ENCODE measurements at places on chromosomes 5 and 9.

DNA sequence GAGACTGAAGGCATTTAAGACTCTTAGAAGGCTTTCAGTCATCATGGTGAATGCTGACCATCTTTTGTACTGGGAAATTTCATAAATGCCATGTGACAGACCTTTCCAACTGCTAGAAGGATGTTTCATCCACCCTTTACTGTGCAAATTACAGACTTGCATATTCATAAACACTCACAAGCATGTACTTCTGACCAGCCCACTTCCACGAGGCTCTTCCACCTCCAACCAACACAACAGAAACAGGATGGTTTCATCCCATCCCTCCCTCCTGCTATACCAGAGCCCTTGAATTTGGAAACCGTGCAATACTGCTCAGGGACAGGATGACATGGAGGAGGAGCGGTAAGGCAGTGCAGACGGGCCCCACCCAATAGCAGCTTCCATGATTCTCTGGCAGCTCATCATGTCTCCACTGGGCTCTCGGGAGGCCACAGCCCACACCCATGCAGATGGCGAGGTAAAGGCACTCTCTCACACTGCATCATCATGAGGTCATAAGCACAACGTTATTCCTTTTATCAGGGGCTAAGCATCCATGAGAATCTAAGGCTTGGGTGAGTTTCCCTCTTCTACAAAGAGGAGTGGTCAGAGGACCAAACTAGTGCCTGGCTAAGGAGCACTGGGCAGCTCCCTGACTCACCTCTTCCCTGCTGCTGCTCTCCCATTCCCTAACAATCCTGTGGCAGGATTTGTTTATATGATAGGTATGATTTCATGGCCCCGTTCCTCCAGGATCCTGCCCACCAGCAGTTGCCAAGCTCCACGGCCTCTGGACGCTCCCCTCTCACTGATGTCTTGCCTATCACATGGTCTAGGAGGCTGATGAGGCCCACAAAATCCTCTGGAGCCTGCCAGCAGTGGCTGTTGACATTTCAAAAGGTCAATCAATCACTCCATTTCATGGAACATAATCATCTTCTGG lies 94.4 kb upstream of the FSTL4 start:
- no peak for DNase-seq

DNA sequence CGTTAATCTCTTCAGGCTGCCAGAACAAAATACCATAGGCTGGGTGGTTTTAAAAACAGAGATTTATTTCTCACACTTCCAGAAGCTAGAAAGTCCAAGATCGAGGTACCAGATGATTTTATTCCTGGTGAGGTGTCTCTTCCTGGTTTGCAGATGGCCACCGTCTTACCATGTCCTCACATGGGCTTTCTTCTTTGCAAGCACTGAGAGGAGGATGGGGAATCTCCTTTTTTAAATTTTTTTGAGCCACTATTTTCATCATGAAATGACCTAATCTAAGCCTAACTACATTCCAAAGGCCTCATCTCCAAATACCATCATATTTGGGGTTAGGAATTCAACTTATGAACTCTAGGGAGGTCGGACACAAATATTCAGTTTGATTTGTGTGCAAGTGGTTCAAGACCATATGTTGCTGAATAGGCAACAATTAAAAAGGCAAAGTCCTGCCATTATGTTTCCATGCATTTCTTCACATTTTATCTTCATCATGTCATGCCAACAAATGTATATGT lies 371.2 kb downstream of the CDH18 start:
- no peak for DNase-seq

DNA sequence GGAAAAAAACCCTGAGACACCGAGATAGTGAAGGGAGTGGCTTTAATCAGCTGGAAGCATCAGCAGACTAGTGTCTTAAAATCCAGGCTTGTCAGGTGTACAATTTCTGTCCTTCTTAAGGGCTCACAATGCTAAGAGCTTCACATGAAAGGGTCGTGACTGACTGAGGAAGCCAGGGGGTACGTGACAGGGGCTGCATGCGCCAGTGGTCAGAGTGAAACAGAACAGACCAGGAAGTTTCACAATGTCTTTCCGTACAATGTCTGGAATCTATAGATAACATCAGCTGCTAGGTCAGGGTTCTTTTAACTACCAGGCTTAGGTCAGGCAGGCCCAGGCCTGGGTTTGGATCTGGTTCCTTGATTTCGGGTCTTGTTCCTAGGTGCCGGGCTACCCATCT lies 253.0 kb downstream of the CDH10 start:
- no peak for DNase-seq

GRCh38 chr5:125327676-125328075 lies 581.2 kb upstream of the ZNF608 start:
- no peak for DNase-seq

GRCh38 chr5:72940082-72940481 lies 15.8 kb upstream of the FCHO2 start:
- no peak for DNase-seq

DNA sequence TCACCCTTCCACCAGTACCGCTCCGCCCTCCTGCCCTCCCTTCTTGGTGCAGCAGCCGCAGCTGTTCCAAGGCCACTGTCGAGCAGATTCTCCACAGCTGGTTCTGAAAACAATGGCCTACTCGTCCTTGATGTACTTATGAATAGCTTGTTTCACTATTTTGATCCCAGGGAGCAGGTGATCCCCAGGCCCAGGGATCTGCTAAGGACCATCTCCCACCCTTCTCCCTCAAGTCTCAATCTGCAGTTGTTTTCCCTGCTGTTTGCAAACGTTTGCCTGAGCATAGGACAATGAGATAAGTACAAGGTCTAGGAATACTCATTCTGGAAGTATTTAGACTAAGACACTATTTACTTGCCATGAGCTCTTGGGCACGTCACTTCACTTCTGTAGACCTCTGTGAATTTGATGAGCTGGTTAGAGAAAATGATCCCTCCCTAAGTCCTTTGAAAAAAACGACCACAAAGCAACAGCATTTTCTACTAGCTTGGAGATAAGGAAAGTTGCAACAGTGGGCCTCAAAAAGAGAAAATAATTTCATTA lies 1.8 kb downstream of the LURAP1L start:
- no peak for DNase-seq

GRCh38 chr5:55418994-55419968 lies 111.5 kb downstream of the MTREX start:
- DNase-seq: no peak

DNA sequence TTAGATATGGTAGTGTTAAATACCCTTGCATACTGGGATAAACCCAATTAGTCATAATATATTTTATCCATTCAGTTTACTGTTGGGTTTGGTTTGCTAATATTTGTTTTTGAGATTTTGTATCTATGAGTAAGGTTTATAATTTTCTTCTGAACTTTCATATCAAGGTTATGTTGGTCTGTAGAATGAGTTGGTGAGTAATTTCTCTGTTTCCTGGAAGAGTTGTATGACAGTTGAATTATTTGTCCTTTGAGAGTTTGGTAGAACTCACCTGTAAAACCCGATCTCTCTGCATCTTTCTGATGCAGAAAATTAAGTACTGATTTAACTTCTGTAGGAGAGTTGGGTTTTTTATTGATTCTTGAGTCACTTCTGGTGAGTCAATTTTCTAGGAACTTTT lies 20.4 kb downstream of the DDX4 start:
- no peak for DNase-seq

GRCh38 chr5:127518319-127518621 lies 830 bp downstream of the PRRC1 start:
- no peak for DNase-seq

DNA sequence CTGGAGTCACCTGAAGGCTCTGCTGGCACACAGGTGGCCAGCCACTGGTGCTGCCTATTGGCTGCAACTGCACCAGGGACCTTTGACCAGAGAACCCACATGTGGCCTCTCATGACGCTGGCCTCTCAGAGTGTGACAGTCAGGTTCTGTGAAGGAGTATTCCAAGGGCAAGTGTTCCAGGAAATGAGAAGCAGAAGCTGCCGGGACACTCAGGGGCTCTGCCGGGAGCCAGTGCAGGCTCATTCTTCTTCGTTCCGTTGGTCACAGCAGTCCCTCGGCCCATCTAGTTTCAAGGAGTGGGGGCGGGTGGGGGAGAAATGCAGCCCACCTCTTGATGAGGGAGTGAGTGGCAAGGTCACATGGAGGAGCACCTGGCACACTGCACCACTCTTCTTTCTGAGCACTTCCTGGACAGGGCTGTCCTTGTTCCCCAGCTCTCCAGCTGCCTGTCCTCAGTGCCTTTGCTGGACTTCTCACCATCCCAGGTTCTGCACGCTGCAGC lies 237.5 kb downstream of the GADD45G start:
- DNase-seq: no peak

DNA sequence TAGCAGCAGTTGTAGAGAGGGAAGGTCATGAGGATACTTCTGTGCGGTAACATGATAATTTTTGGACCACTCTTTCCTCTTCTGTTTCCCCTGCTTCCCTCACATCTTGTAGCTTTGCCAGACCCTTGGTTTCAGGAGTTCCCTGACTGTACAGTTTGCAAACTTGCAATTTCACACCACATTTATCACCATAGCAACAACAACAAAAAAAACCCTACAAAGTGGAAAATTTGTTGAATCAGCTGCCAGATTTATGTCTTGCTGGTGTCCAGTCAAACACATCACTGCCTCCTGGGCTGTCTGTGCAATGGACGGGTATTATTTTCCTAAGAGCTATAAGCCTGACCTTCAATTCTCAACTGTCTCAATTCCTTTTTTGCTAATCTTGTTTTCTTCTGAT lies 751.6 kb downstream of the TLR4 start:
- DNase-seq: no peak

GRCh38 chr5:56512313-56512996 lies 279.3 kb upstream of the ANKRD55 start:
- no peak for DNase-seq

- DNase-seq: no peak
Measured at GRCh38 chr9:105259731-105260612, 15.5 kb downstream of the SLC44A1 start.

All from esophagus squamous epithelium (tissue), 5 donors.